ENCODE measurements at places on chromosomes 11 and 22.

- DNase-seq: no peak
These were observed 13.6 kb downstream of the BCL9L start for GRCh38 chr11:118911880-118912741.

- no peak for DNase-seq
These were observed 78.4 kb upstream of the WNT7B start for GRCh38 chr22:46055181-46055875.

- DNase-seq: no peak
These were observed 138.4 kb downstream of the DBX1 start for GRCh38 chr11:20021771-20022362.

DNA sequence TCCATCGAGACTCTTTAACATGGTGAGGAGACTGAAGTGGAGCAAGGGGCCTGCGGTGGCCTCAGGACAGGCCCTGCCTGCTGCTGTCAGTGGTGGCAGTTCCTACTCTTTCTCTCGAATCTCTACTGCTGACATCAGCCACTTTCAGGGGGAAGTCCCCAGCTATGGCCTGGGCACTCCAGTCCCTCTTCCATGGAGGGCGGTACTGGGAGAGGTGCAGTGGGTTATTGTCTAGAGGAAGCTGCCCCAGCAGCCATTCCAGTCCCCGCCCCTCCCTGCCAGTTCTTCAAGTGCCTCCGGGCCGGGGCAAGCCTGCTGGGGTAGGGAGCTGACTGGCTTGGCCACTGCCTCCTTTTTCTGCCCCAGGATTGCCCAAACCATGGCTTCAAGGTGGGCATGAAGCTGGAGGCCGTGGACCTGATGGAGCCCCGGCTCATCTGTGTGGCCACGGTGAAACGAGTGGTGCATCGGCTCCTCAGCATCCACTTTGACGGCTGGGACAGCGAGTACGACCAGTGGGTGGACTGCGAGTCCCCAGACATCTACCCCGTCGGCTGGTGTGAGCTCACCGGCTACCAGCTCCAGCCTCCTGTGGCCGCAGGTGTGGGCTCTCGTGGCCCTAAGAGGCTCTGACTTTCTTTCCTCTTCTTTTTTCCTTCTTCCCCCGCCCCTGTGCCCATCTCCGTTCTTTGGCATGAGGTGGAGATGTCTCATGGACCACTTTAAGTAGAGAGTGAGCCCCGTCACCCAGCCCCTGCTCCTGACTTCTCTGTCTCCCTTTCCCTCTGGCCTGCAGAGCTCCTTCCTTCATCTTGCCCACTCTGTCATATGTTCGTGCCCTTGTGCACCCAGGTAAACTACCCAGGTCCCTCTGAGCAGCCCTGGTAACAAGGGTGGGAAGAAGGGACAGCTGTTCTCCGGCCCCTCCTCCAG is 13.7 kb downstream of the CHADL start:
- DNase-seq: no peak
